H9 (cell line): ENCODE measurements at places on chromosomes 7 and 10.

DNA sequence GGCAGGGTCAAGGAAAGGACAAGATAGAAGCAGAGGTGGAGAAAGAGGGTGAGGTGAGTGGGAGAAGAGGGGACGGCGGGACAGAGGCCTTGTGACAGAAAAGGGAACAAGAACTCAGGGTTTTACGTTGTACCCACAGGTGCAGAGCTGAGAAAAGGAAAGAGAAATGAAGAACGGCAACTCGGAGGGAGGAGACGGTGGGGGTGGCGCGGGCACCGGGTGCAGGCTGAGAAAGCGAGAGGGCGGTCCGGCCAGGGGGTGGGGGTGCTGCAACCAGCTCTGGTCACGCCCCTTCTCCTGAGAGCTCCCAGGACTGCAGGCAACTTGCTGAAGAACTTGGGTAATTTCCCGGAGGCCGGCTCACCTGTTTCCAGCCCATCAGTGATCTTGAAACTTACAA is 65.3 kb downstream of the CARD11 start:
- no peaks in the 10 kb centered on the region for H3K36me3 ChIP-seq
- H3K27ac ChIP-seq: no peak overlapping the region
- DNase-seq: peak; percentile 69
- no peaks in the 10 kb centered on the region for H3K27me3 ChIP-seq
- H3K4me1 ChIP-seq: no peaks in the 10 kb centered on the region; the same call in 1 of the 2 replicates
- no peak overlapping the region; the same call in 1 of the 2 replicates for H3K4me3 ChIP-seq

DNA sequence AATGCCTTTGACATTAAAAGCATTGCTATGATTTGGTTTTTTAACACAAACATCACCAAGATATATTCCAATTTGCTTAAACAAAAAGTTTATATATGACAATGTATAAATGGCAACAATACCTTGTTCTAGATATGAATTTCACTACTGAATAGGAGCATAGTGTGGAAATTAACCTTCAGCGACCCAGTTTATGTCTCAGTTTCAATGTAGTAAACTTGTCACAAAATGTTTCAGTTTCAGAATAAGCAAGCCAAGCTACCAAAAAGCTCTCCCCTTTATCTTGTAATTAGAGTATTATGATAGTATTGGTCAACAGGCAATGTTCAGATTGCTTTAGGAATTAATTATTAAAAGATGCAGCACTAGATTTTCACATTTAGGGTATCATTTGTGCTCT is 99.6 kb upstream of the PCDH15 start:
- no peak overlapping the region for H3K27ac ChIP-seq
- H3K4me1 ChIP-seq: no peaks in the 10 kb centered on the region; the same call in 1 of the 2 replicates
- no peak for DNase-seq
- no peaks in the 10 kb centered on the region for H3K27me3 ChIP-seq
- no peak overlapping the region for H3K4me3 ChIP-seq

DNA sequence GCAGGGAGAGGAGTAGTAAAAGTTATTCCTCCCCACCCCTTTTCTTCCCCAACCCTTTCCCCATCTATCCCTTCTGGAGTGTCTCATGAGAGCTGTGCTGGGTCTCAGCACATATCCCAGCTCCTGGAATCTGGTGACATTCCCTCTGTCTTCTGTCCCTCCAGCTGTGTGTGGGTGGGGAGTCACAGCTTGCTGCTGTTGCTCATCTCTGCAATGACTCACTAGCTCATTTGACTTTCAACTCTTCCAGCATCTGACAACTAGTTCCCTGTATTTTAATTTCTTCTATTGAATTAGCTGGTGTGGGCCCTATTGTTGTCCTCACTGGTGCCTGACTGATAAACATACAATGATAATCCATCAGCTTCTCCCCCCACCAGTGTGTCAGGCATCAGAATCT is 198.9 kb upstream of the AUTS2 start:
- no peaks in the 10 kb centered on the region; the same call in 1 of the 2 replicates for H3K4me1 ChIP-seq
- H3K27me3 ChIP-seq: no peaks in the 10 kb centered on the region
- no peak overlapping the region for H3K4me3 ChIP-seq
- peak; percentile 51 for DNase-seq
- H3K36me3 ChIP-seq: no peaks in the 10 kb centered on the region

DNA sequence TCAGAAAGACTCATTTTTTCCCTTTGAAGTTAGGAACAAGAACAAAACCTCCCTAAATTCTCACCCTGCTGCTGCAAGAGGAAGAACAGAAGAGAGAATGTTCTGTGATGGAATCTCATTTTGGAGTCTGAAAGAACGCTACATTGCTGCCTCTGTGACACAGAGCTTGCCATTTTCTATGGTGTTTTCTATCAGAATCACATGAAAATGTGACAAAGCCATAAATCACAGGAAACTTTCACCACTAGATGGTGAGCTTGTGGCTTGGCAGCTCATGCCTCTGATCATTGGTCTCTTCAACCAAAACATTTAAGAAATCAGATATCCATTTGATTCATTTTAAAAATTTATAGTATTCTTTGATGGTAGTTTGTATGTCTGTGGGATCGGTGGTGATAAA is 82.9 kb downstream of the CADPS2 start:
- no peaks in the 10 kb centered on the region for H3K27me3 ChIP-seq
- H3K27ac ChIP-seq: no peak overlapping the region
- no peaks in the 10 kb centered on the region for H3K36me3 ChIP-seq
- H3K4me1 ChIP-seq: peaks cover 8% of the 10 kb centered on the region; the same call in 1 of the 2 replicates
- H3K4me3 ChIP-seq: no peak overlapping the region

GRCh38 chr10:21202776-21203462 is 305.8 kb upstream of the NEBL start:
- no peak overlapping the region for H3K4me3 ChIP-seq
- H3K36me3 ChIP-seq: peaks cover 12% of the 10 kb centered on the region
- no peaks in the 10 kb centered on the region for H3K27me3 ChIP-seq
- no peak for DNase-seq
- H3K4me1 ChIP-seq: no peaks in the 10 kb centered on the region

DNA sequence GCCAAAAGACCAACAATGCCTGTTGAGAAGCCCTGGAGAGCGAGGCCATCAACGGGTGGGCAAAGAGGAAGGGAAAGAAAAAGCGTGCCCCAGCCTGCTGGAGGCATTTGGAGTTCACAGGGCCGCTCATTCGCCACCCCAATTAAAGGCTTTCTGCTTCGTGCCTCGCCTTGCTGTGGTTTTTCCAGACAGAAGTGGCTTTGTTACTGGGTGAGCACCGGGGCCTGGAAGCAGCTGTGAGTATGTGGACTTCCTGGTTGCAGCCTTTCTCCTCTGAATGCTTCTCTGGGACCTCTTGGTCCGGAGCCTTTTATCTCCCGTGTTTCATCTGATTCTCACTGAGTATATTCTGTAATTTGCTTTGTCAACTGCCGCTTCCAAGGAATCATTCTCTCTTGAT is 118.1 kb upstream of the EGR2 start:
- no peak overlapping the region for H3K4me3 ChIP-seq
- no peaks in the 10 kb centered on the region; the same call in 1 of the 2 replicates for H3K36me3 ChIP-seq
- H3K27ac ChIP-seq: no peak overlapping the region
- no peaks in the 10 kb centered on the region for H3K27me3 ChIP-seq
- no peak for DNase-seq

- peak; percentile 54 for DNase-seq
- H3K27me3 ChIP-seq: no peaks in the 10 kb centered on the region
- H3K36me3 ChIP-seq: no peaks in the 10 kb centered on the region
Measured at GRCh38 chr10:28925121-28925663, 247.9 kb downstream of the BAMBI start.

DNA sequence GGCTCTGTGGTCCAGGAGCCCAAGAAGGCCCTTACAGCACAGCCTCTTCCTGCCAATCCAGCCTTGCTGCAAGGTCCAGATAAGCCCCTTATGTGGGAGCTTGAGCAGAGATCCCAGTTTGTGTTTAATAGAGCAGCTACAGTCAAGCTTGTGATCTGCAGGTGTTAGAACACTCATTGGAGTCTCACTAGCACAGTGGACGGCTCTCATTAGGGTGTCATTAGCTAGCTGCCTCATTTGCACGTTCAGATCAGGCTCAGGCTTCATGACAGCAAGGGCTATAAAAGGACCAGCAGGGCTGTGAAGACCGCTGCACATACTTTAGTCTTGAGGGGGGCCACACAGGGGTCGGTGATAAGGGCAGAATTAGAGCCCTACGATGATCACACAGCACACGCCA is 443.2 kb downstream of the RPS24 start:
- H3K4me1 ChIP-seq: no peaks in the 10 kb centered on the region; the same call in 1 of the 2 replicates
- no peak for DNase-seq
- no peaks in the 10 kb centered on the region for H3K36me3 ChIP-seq
- H3K27ac ChIP-seq: no peak overlapping the region

DNA sequence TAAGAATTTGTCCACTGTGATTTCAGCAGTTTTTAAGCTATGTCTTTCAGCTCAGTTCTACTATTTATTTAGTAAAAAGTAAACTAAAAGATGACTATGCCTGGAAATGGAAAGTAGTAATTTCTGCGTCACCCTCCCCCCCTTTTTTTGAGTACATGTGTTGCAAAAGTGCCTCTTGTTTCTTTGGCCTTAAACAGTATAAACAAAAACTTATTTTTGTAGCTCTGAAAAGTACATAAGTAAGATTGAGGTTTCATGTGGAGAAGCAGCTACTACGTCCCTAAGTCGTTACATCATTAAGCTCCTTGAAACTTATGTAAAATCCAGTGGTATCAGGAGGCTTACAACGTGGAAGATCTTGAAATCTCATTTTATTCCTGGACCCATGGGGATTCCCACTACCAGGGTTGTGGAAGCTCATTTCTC is 46.3 kb upstream of the HBP1 start:
- no peaks in the 10 kb centered on the region for H3K27me3 ChIP-seq
- H3K27ac ChIP-seq: no peak overlapping the region
- H3K4me3 ChIP-seq: no peak overlapping the region
- no peaks in the 10 kb centered on the region; the same call in 1 of the 2 replicates for H3K4me1 ChIP-seq
- no peak for DNase-seq

GRCh38 chr10:98353170-98353569 is 61.8 kb downstream of the PYROXD2 start:
- H3K4me3 ChIP-seq: no peak overlapping the region
- H3K4me1 ChIP-seq: peaks cover 3% of the 10 kb centered on the region; the same call in 1 of the 2 replicates
- H3K27me3 ChIP-seq: no peaks in the 10 kb centered on the region
- no peak for DNase-seq
- no peak overlapping the region for H3K27ac ChIP-seq
- H3K36me3 ChIP-seq: no peaks in the 10 kb centered on the region

GRCh38 chr7:36571190-36571560 is 153.1 kb downstream of the AOAH start:
- H3K4me3 ChIP-seq: no peak overlapping the region; the same call in 2 of the 3 replicates
- H3K27me3 ChIP-seq: no peaks in the 10 kb centered on the region
- peaks cover 7% of the 10 kb centered on the region; the same call in 2 of the 3 replicates for H3K36me3 ChIP-seq
- DNase-seq: no peak

GRCh38 chr10:111137587-111137986 is 60.8 kb downstream of the ADRA2A start:
- H3K4me3 ChIP-seq: peak overlapping the region; percentile 45; the same call in 2 of the 3 replicates
- no peaks in the 10 kb centered on the region; the same call in 1 of the 2 replicates for H3K36me3 ChIP-seq
- peak overlapping the region; percentile 72 for H3K27ac ChIP-seq
- peak; percentile 12 for DNase-seq
- no peaks in the 10 kb centered on the region for H3K27me3 ChIP-seq

GRCh38 chr7:80537091-80537490 is 25.2 kb upstream of the GNAT3 start:
- H3K36me3 ChIP-seq: peaks cover 14% of the 10 kb centered on the region
- no peak for DNase-seq

- no peaks in the 10 kb centered on the region for H3K27me3 ChIP-seq
- H3K4me1 ChIP-seq: peaks cover 3% of the 10 kb centered on the region; the same call in 1 of the 2 replicates
- no peak for DNase-seq
Measured at GRCh38 chr7:151432658-151433521, 7.1 kb downstream of the CRYGN start.

- H3K36me3 ChIP-seq: no peaks in the 10 kb centered on the region
- H3K27me3 ChIP-seq: no peaks in the 10 kb centered on the region
- no peak for DNase-seq
- H3K4me1 ChIP-seq: peaks cover 2% of the 10 kb centered on the region; the same call in 1 of the 2 replicates
- H3K4me3 ChIP-seq: no peak overlapping the region
Measured at GRCh38 chr7:7702826-7703225, 15.6 kb downstream of the RPA3 start.

- no peak overlapping the region for H3K27ac ChIP-seq
- H3K4me1 ChIP-seq: no peaks in the 10 kb centered on the region
- no peak overlapping the region for H3K4me3 ChIP-seq
- H3K27me3 ChIP-seq: no peaks in the 10 kb centered on the region
- H3K36me3 ChIP-seq: no peaks in the 10 kb centered on the region
Measured at GRCh38 chr7:16815001-16815400, 10.2 kb upstream of the AGR2 start.

- no peaks in the 10 kb centered on the region for H3K27me3 ChIP-seq
- H3K4me1 ChIP-seq: peaks cover 12% of the 10 kb centered on the region; the same call in 1 of the 2 replicates
- peaks cover 3% of the 10 kb centered on the region for H3K36me3 ChIP-seq
- H3K4me3 ChIP-seq: no peak overlapping the region
- DNase-seq: no peak
Measured at GRCh38 chr10:127146661-127147060, 49.7 kb downstream of the INSYN2A start.

- no peak overlapping the region for H3K27ac ChIP-seq
- H3K36me3 ChIP-seq: no peaks in the 10 kb centered on the region
- peak; percentile 86 for DNase-seq
- no peaks in the 10 kb centered on the region for H3K27me3 ChIP-seq
- no peaks in the 10 kb centered on the region for H3K4me1 ChIP-seq
Measured at GRCh38 chr7:134750083-134751062, 29.1 kb upstream of the CALD1 start.

- H3K4me1 ChIP-seq: no peaks in the 10 kb centered on the region
- H3K27me3 ChIP-seq: no peaks in the 10 kb centered on the region
- no peaks in the 10 kb centered on the region for H3K36me3 ChIP-seq
- H3K27ac ChIP-seq: no peak overlapping the region
Measured at GRCh38 chr7:15765753-15766152, 79.3 kb upstream of the MEOX2 start.

GRCh38 chr7:114295522-114295921 is 119.1 kb upstream of the FOXP2 start:
- H3K27me3 ChIP-seq: no peaks in the 10 kb centered on the region
- DNase-seq: no peak
- no peak overlapping the region for H3K4me3 ChIP-seq

DNA sequence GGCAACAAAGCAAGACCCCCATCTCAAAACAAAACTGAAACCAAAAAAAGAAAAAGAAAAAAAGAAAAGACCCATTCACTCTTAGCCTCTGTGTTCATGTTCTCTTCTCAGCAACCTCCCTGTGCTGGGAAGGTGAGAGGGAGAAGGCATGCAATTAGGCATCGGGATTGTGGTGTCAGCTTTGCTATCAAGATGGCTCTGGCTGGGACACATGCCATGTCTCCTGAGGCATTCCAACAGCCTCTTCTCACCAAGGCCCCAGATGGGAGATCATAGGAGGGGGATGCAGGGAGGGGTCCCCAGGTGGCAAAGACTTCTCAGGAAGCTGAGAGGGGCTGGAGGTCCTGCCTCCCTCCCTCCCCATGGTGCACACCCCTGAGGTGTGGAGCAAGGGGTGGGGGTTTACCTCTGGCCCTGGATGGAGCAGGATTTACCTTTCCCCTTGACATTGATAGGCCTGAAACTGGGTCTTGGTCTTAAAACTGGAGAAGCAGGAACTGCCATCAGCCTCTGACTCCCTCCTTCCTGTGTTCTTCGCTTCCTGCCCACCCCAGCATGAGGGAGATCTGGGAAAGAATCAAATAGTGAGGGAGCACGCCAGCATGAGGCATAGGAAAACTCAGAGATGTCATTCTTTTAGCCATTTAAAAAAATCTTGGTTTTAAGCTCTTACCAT is 96.2 kb upstream of the DUSP5 start:
- H3K36me3 ChIP-seq: no peaks in the 10 kb centered on the region
- no peak overlapping the region for H3K4me3 ChIP-seq
- peaks cover 3% of the 10 kb centered on the region; the same call in 1 of the 2 replicates for H3K4me1 ChIP-seq
